Activated CD4-positive, alpha-beta T cell treated with anti-CD3 and anti-CD28 coated beads, Interleukin-2, Interleukin-4, amounts not matched to agents 100 ng/mL and 50 ng/mL, durations not matched to agents 16 hours and 8 hours (primary cell): ENCODE measurements at places on chromosomes 1 and 21.

DNA sequence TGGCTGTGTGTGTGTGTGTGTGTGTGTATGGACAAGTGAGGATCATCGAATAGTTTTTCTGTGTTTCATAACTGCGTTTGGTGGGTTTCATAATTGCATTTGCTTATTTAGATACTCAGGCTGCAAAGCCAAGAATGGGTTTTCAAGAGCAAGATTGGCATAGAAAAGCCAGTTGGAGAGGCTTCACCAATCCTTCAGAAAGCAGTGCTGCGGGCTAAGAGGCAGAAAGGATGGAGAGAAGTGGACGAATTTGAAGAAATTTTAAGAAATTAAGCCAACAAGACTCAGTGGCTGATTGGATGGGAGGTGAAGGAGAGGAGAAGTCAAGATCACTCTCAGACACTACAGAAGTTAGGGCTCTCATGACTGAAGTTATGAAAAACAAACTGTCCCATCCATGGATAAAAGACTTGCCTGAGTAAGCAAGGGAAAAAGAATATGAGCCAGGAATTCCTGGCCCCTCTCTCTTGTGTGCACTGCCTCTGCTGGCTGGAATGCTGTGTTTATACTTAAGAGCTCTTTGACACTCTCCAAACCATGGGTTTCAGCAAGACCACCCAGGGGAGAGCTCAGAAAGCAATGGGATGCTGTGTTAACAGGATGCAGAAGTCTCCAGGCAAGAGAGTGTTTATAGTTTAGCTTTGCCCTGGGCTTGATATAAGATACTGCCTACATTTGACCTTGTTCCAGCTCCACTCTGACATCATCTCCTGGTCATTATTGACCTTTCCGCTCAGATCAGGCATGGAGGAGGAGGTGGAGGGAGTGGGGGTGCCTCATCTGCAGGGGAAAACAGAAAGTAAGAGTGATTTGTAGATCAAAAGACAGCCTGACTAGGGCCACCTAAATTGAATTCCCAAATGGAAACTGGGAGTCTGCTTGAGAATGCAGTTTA, 232.0 kb upstream of the PLXNA2 start:
- no peak for DNase-seq

DNA sequence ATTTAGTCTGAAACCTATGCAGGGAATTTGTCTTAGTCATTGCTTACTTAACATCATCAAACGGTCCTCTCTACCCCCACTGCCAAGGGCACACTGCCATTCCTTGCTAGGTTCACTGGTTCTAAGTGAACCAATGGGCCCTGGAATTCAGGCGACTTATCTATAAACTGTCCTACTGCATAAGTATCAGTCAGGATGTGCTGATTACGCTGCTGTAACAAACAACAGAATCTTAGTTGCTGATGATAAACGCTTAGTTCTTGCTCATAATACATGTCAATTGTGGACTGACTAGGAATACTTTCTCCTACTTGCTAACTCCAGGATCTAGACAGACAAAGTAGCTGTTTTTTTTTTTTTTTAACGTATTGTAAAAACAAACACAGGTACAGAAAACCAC, 136.1 kb downstream of the PRDM2 start:
- no peak for DNase-seq

DNA sequence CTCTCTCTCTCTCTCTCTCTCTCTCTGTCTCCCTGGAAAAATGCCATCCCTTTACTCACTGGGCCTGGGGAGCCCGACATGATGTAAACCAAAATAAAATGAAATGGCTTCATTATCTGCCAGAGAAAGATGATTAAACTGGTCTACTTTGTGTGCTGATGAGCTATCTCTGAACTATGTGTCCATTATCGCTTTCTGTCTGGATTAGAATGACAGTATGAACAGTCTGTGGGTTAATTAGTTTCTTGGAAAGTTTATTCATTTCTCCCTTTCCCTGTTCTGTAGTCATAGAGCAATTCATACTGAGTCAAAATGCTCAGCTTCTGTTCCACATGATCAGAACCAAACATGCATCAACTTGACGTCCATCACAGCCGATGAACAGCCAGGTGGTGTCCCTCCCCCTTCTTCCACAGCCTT, 72.4 kb upstream of the KCND3 start:
- peak; percentile 46 for DNase-seq

DNA sequence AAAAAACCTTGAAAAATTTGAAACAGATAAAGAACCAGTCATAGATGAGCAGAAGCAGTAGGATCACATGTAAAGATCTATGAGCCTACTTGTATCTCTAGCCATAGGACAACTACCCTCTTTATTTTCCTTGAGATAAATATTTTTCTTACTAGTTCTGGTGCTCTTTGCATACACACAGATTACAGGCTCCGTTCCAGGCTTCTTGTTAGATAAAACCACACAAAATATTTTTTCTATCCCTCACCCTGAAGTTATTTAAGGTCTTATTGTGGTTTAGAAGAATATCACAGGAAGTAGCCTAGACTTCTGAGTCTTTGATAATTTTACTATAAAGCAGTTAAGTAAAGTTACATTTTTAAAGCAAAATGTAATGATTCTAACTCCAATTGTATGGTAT, 512.2 kb downstream of the NEGR1 start:
- no peak for DNase-seq

GRCh38 chr21:31872452-31873274, at the start of gene HUNK:
Gene HUNK (plus strand): TSS chr21:31873020. CDS start chr21:31873675, 655 bp downstream.
- no peak for DNase-seq

DNA sequence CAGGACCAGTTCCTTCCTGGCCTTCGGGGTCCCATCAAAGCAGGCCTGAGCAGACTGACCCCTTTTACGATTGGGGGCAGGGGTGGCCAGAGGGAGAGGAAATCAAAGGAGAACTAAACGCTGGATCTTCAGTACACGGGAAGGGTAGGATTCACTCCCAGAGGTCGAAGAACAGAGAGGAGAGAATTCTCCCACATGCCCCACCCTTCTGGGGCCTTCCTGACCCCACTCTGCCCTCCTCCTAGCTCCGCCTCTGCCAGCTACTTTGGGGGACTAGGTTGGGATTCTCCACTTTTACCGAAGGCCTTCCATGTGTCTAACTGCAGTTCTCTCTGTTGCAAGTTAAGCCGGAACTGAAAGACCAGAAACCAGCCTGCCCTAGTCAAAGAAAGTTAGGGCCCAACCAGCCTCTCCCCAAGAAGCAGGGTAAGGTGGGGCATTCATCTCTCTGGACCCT, 654 bp upstream of the ARHGEF2 start:
- DNase-seq: no peak

DNA sequence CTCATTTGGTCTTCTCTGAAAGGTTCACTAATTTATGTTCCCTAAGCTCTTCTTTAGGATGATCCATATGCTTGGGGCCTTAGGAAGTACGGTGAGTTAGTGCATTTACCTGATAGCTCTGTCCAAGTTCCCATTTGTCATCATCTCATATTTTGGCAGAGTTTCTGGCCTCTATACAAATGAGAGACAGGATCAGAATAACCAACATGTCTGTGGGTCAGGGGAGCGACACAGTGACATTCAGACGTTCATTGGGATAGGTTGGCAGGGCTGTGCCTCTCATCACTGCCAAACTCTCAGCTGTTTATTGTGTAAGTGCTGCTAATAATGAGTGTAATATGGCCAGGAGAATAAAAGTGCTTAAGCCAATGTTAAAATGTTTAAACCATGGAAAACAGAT, 561.1 kb upstream of the ZRANB2 start:
- DNase-seq: no peak

GRCh38 chr1:151131701-151132334, 14.6 kb downstream of the SEMA6C start:
- no peak for DNase-seq

GRCh38 chr1:174791863-174792262, 207.9 kb upstream of the CACYBP start:
- DNase-seq: no peak

- DNase-seq: peak; percentile 1
Observed at GRCh38 chr1:16607433-16607851, 5.9 kb downstream of the NBPF1 start.

- DNase-seq: no peak
Observed at GRCh38 chr1:179779645-179780272, 36.7 kb downstream of the FAM163A start.

DNA sequence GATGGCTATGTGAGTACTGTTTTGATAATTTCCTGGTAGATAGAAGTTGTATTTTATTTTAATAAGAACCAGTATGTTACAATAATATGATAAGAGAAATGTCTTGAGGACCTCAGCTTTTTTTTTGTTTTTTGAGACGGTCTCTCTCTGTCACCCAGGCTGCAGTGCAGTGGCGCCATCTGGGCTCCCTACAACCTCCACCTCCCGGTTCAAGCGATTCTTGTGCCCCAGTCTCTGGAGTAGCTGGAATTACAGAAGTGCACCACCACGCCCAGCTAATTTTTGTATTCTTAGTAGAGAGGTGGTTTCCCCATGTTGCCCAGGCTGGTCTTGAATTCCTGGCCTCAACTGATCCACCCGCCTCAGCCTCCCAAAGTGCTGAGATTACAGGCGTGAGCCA, 968.1 kb upstream of the ADGRL4 start:
- no peak for DNase-seq

- no peak for DNase-seq
Observed at GRCh38 chr1:190168893-190169280, 308.8 kb downstream of the BRINP3 start.

- no peak for DNase-seq
Observed at GRCh38 chr1:93415296-93415695, 32.6 kb upstream of the FNBP1L start.

- no peak for DNase-seq
Observed at GRCh38 chr1:176934370-176934769, 230.1 kb downstream of the ASTN1 start.

- DNase-seq: no peak
Observed at GRCh38 chr1:199163267-199163666, 524.4 kb downstream of the PTPRC start.

- no peak for DNase-seq
Observed at GRCh38 chr21:38721958-38722357, 83.8 kb upstream of the ETS2 start.
